ENCODE measurements at places on chromosomes 4 and X.

DNA sequence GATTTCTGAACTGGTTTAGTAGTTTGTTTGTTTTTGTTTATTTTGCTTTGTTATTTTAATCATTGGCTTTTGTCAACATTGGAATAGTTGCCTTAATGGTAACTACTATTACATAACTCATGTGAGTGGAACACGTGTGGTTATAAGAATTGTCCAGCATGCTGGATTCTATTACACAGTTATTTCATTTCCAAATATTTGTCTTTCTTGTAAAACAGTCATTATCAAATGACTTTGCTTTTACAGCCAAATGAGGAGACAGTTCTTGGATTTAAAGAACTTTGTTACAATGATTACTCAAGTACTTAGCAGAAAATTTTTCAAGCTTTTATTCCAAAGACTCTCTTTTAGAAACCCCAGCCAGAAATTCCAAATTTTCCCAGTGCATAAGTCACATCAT lies 516.1 kb upstream of the MAGEB2 start:
- no peak for DNase-seq

DNA sequence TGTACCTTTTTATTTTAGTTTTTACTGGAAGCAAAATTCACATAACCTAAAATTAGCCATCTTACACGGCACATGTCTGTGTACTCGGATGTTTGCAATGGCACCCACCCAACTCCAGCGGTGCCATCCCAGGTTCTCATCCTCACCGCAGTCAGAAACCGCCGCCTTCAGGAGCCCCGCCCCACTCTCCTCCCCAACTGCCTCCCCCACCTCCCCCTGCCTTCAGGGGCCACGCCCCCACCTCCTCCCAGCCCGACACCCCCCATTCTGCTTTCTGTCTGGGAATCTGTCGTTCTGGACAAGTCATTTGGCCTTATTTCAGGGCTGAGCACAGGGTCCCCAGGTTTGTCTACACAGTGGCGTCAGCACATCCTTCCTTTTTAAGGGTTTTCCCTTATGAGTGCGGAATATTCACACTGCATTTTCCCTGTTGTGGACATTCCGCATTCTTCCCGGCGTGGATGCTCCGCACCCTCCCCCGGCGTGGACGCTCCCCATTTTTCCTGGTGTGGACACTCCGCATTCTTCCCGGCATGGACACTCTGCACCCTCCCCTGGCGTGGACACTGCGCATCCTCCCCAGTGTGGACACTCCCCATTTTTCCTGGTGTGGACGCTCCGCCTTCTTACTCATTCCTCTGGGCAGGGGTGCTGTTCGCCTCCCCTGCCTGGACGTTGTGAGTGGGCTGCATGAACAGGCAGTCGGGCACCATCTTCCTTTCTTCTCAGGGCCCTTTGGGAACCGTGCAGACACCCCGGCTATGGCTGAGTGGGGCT lies 135.4 kb upstream of the NKX1-1 start:
- DNase-seq: no peak

DNA sequence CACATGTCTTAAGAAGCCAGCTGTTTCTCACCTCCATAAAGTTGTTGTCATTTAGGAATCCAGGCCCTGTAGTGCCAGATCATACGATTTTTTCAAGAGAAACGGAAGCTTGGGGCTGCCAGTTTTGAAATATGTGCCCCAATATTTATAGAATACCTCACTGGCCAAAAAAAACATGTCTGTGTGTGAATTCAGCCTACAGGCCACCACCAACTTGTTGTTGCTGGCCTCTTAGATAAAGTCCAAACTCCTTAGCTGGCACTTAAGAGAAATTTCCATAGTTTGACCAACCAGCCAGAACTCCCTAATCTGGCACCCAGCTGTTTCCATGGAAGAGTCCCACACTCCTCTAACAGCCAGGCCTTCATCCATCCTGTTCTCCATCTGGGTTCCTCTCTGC lies 74.1 kb downstream of the WDR19 start:
- DNase-seq: no peak

DNA sequence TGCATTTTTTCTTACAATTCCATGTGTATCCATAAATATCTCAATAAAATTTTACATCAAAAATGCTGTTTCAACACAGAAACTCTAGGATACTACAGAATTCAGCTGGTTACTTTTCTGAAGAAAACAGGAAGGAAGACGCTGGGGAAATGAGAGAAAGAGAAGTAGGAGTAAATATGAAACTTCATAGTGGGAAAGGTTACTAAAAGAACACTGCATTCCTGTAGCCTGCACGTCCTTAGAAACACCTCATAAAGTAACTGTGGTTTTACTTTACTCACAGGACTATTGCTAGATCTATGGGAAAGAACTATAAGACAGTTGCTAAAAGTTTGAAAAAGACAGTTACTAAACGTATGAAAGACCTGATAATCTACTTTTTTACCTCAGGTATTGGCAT lies 23.1 kb downstream of the ATP11C start:
- DNase-seq: no peak

DNA sequence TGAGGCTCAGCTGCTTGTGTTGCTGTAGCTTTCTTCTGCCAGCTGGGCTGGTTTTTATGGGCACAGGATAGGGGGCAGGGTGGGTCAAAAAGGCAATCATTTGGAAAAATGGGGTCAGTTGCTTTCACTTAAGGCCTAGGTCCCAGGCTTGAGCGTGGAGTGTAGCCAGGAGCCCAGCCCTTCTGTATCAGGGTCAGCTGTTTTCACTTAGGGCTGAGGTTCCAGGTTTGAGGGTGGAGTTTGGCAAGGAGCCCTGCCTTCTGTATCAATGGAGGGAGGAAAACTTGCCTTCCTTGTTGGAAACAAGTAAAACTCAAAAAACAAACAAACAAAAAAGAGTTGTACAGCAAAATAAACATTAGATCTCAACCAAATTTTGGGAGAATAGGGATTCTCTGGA lies 37.0 kb upstream of the UGT8 start:
- DNase-seq: no peak

GRCh38 chr4:39435659-39436563 lies 22.8 kb downstream of the RPL9 start:
- DNase-seq: no peak

- peak; percentile 20 for DNase-seq
Measured at GRCh38 chr4:186104114-186104889, at the start of gene FAM149A. FAM149A (plus strand) TSS chr4:186104704.

DNA sequence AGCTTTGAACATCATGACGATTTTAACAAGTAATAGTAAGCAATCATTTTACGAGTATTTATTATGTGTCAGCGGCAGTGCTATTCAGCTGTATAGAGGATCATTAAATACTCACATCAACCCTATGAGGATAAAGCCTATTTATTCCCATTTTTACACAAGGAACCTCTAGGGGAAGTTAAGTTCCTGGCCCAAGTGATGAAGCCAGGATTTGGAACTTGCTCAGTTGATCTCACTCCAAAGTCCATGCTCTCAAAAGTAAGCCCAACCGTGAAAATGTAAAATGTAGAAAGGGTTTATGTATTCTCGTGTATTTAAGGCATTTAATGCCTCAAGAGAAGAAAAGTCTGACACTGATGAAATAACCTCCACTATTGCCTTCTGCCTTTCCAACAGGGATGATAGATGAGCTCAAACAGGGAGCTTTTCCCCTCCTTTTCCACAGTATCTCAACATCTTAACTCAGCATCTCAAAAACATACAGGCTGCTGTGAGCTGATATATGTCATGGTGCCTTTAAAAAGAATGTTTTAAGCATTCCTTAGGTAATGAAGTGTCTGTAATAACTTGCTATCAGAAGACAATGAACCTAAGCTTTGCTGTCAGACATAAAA lies 35.0 kb upstream of the PLA2G12A start:
- DNase-seq: no peak

- DNase-seq: no peak
Measured at GRCh38 chr4:158202481-158202880, 7.8 kb upstream of the TMEM144 start.

DNA sequence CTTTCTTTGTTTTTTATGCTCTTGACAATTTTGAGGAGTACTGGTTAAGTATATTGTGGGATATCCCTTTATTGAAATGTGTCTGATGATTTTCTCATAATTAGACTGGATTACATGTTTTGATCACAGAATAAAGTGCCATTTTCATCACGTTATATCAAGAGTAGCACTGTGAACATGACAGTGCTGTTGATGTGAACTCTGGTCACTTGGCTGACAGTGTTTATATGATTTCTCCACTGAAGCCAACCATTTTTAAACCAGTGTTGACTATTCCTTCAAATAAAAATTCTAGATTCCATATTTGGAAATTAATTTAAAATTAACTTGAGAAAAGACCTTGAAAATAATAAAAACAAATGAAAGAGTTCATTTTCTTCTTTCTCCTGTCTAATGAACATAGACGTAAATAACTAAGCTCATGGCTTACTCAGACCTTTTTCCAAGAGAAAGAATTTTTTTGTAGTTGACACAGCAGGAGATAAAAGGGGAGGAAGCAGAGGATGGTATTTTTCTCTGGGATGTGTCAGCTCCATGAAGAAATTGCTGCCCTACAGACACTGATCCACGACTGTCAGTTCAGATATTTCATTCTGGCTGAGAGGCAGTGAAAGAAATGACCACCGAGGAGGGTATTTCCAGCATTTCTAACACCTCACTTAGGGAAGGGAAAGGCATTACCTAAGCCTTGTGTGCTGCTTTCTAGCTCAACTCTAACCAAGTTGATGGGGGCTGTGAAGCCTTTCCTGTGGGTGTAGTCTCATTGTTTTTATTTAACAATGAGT lies 150.9 kb upstream of the ANK2 start:
- DNase-seq: no peak

GRCh38 chr4:127155116-127155515 lies 477.6 kb upstream of the INTU start:
- DNase-seq: no peak

- DNase-seq: no peak
Measured at GRCh38 chrX:134148172-134148692, 88.8 kb upstream of the CCDC160 start.

DNA sequence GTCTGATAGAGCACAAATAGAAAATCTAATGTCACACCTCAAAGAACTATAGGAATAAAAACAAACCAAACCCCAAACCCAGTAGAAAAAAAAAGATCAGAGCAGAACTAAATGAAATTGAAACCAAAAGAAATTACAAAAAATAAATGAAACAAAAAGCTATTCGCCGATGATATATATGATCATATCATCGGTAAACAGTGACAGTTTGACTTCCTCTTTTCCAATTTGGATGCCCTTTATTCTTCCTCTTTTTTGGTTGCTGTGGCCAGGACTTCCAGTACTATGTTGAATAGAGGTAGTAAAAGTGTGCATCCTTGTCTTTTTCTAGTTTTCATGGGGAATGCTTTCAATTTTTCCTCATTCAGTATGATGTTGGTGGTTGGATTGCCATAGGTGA lies 215.3 kb upstream of the AR start:
- no peak for DNase-seq

- no peak for DNase-seq
Measured at GRCh38 chr4:113584407-113585150, 177.0 kb downstream of the CAMK2D start.

- DNase-seq: no peak
Measured at GRCh38 chr4:37438564-37439279, 194.2 kb downstream of the NWD2 start.

DNA sequence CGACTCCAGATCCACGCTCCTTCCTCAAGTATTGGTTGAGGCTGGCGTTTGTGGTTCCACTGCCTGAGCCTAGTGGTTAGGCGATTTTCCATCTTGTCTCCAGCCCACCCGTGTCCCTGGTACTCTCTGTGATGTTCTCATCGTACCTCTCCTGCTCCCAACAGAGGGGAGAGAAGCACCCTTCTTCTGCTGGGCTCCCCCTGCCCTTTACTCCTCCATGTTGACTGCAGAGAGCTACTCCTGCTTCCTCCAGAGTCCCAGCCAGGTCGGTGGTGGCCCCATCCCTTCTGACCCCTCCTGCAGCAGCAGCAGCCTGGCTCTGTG lies 164.0 kb upstream of the BCOR start:
- DNase-seq: no peak

GRCh38 chrX:31423609-31424189 lies 351.9 kb upstream of the FTHL17 start:
- DNase-seq: no peak

DNA sequence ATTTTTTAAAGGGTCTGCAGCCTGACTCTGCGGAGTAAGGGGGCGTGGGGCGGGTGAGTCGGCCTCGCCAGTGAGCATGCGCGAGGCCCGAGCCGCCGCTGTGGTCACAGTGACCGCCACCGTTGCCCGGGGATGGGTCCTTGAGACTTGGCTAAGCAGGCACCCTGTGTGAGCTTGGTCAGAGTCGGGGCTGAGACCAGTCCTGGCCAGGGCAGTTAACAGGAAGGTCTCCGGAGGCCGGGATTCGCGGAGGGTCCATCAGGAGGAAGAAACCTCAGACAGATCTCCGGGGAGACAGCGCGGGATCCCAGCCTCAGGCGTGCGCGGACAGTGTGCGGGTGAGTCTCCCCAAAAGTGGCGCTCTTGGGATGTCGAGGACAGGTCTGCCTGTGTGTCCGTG lies 1384.4 kb upstream of the PCDH10 start:
- no peak for DNase-seq

DNA sequence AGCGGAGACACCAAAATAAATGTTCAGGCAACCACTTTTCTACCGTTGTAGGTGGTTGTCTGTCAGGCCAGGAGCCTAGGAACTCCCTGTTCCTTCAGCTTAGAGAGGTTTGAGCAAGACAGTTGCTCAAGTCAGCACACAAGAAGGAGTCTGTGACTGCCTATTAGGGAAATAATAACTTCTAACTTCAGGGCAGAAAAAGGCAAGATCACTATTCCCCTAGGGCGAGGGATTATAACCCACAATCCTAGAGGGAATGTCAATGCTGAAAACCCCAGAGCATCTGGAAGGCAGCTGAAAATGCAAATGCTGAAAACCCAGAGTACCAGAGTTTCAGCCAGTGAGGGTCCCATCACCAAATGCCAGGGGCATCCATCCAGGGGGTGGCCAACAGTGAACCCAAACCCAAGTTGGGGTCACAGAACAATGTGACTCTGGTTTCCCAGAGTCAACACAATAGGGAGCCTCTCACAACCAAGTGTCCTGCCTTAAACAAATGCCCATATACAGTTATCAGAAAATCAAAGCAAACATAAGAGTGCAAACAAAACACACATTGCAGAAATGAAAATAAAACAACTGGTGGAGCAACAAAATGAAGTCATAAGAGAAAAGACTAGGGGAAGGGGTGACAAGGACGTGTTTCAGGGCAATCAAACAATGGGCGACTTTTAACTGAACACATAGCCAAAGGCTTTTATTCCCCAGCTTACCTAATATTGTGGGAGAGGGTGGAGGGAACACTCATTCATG lies 27.6 kb downstream of the MORF4L2 start:
- DNase-seq: no peak

GRCh38 chrX:117711782-117712181 lies 404.8 kb downstream of the KLHL13 start:
- DNase-seq: no peak

DNA sequence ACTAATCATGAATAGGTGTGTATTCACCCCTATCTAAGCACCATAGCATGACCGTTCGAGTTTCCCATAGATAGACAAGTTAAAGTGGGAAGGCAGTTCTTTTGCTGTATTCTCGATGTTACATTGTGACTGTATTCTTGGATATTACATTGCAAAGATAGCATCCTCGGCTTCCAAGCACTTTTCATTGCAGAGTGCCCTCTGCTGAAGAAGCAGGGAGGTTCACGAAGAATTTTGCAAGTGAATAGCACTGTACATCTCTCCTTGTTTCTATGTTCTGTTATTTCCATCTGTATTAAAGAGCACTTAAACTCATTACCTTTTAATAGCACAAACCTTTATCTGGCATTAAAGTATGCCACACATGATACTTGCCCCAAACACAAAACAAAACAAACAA lies 426.7 kb upstream of the ARX start:
- no peak for DNase-seq
